ENCODE measurements at places on chromosomes 5 and 9.
A peak's percentile ranks its signal among the peaks of the same experiment; 100 is the strongest.

DNA sequence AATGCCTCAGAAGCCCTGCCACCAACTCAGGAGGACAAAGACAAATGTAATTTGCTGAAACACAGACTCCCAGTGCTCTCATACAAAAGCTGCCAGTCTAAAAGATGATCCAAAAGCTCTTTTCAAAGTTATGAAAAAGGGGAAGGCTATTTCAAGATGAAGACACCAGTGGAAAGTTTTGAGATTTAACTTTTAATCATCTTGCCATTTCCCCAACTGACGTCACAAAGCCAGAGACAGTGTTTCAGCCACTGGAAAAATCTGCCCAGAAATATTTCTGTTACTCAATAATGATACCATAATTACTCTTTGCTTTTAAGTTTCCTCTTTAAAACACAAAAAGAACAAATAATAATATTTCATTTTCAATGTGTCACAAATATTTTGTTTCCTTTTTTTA lies 20.9 kb downstream of the ENG start:
- DNase-seq = no peak

DNA sequence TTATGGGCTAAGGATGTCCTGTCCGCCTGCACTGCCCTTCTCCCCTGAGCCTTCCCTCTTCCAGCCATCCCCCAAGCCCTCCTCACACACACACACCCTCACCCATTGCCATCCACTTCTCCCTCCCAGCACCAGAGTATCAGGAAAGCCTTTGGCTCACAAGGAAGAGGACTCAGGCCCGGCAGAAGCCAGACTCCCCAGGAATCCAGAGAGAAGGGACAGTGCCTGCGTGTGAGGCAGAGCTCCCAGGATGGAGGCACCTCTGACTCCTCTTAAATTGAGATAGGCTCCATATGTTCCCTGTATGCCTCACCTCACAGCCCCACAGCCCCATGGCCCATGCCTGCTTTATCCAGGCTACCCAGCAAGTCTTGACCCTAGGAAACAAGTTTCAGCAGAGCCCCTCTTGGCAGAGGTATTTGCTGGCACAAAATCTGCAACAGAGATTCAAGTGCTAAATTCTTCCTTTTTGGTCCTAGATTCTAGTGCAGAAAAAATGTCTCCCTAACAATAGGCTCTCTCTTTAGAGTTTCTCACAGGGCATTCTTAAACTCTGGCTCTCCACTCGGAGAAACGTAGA lies 761 bp downstream of the IL17B start:
- no peak for DNase-seq

DNA sequence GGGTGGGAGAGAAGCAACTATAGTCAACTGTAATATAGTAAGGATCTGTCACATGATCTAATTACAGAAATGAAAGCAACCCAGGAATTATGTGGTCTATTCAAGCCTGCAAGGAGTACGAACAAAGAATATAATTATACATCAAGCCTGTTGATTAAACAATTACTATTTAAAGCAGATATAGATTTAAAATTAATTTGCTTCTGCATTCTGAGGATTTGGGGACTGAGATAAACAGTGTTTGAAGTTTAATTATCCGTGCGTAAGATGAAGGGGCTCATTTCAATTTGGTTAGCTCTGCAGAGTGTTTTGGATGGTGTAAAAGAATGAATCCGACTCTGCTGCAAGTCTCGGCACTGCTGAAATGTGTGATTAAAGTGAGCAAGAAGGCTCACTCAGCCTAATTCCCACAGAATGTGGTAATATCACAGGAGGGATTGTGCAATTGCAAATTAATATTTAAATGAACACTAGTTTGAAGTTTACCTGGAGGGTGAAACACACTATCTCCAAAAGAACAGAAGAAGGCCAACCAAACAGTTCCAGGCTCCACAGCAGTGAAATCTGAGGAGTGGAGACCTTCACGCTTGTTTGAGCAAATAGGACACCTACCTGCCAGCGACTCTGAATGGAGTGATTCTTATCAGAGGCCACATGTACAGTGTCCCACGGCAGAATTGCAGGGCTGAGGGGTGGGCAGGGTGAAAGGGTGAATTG lies 420.6 kb upstream of the SLC30A5 start:
- DNase-seq = no peak

GRCh38 chr5:71757590-71758543 lies 38.8 kb downstream of the CARTPT start:
- DNase-seq = peak; percentile 46

DNA sequence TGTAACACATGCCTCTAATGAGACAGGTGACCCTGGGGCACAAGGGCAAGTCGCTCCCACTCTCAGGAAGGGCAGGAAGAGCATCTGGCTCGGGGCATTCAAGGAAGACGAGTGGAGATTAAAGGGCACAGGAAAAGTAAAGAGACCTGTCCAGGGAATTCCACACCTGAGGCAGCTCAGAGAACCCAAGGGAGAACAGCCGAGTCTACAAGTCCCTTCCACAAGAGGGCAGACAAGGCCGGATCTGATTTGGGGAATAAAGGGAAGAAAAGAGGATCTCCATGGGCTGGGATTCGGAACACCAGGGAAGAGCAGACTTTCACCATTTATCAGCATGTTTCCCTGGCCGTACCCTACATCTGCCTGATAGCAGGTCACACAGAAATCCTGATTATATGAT lies 28.1 kb downstream of the GPX3 start:
- no peak for DNase-seq

DNA sequence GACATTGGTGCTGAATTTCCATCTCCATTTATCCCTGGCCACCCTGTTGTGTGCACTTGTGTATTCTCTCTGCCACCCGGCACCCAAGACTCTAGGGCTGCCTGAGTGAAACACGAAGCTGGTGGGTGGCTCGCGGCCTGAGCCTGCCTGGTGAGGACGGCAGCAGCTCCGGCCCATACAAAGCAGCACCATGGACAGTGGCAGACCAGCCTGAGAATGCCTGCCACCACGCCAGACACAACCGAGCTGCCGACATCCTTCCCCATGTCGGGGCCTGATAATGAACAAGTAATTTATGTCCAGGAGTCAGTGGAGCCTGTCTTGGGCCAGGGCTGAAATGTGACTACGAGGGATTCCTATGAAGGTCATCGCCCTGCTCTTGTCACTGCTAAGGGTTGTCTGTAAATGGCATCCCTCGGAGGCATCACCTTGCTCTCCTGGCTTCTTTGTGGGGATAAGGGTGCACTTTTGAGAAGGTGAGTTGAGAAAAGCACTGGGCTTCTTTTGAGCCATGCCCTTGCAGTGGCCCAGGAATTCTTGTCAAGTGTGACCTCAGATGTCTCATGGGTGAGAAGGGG lies 175.7 kb downstream of the MELK start:
- DNase-seq = peak; percentile 46

DNA sequence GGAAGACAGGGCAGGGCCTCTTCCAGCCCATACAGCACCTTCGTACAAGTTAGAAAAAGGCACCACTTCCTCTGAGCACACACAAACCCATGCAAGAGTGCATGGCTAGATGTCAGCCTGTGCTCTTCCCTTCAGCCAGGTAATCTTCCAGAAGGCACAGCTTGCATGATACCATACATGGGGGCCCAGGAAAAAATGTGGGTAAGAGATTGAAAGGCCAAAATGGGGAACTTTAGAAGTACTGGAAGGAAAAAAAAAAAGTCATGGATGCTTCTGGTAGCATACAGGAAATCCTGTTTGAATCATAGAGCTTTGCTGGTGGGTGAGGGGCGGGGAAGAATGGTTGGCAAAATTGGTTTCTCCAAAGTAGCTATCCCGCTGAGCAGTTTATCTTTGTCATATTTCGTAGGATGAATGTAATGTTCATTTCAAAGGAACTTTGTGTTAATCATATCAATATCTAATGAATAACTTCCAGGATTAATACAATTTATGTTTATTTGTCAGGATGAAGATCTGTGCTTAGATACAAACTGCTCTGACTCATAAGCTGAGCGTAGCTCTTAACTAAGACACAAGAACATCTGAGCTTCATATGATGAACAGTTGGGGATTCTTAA lies 78.2 kb upstream of the MAP3K1 start:
- DNase-seq = no peak

DNA sequence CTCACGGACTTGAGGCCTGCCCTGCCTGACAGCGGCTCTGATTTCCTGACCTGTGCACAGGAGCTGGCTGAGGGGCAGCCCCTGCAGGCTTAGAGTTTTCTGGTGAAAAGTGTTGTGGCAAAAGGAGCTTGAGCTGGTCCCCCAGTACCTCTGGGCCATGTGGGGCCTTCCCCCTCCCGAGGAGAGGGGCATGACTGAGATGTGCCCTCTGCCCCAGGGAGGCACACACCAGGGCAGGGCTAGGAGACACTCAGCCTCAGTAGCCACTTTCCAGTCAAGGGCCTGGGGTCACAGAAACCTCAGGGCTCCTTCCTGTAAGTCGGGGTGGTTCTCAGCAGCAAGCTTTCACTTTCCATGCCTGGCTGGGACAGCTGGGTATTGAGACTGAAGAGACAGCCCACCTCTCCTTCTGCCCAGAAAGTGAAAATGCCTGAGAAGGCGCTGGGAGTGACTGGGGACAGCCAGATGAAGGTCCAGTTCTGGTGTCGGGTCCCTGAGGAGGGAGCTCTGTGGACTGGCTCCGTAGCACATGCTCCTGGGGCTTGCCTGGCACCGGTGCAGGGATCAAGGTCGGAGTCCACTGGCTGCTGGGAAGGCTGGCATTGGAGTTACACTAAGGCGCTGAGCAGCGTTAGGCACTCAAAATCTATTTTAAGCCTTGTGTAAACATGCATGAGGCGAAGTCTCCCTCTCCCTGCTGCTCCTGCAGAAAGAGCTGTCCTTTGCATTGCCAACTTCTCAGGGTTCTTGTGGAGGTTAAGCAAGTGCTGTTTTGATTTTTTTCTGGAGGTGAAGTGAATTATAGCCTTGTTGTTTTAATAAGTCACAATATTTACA lies 394.9 kb downstream of the GADD45G start:
- DNase-seq = peak; percentile 71

DNA sequence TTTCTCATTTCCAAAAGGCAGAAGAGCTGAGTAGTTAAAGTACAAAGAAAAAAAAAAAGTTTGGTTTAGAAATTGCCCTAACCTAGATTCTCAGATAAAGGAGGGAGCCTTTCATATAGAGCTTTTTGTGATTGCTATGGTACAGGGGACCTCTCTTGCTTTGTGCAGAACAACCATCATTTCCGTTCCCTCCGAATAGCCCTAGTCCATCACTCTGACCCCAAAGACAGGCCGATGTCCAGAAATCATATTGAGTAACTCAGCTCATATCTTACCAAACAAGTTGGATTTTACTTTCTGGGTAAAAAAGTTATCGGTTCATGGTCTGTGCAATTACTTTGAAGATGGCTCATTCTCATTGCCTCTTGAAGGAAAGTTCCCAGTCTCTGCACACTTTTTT lies 36.7 kb upstream of the COL15A1 start:
- no peak for DNase-seq

DNA sequence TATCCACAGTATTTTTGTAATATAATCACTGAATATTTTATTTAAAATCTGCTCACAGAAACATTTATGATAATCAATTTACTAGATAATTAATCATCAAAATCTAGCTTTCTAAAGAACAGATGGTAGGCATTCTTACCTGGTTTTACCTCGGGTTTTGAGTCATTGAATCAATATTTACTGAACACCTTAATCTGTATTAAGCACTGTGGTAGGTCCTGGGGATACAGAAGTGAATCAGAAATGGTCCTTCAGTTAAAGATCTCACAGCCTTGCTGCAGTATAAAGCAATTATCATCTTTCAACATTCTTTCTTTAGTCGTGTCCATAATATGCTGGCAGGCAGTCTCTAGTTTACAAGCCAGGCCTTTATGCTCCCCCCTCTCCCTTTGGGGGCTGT lies 2.0 kb upstream of the MEIKIN start:
- no peak for DNase-seq

DNA sequence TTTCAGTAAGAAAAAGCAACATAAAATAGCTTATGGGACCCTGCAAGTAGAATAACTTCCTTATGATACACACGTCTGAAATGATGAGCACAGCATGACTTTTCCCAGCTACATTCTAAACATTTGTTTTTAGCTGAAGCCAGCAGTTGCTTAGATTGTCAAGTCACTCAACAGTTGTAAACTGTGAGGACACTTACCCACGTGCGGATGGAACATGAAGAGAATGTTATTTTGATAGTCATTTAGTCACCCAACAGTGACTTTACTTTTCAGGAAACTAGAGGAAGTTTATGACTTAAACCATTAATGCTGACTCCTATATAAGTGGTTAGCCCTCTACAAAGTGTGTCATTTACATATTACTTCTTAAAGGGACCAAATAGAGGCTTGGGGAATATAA lies 3.0 kb downstream of the HACD4 start:
- no peak for DNase-seq

GRCh38 chr9:121811140-121811539 lies 159.7 kb downstream of the DAB2IP start:
- DNase-seq = no peak

- no peak for DNase-seq
Measured at GRCh38 chr9:106312906-106313305, 550.1 kb upstream of the ZNF462 start.

- no peak for DNase-seq
Measured at GRCh38 chr5:127892467-127893207, 189.4 kb downstream of the CCDC192 start.
